Hematopoietic multipotent progenitor cell treated with erythropoietin and hydrocortisone succinate and interleukin-3 and kit ligand, for 6 days (in vitro differentiated cells): ENCODE measurements at places on chromosomes 3 and 15.

DNA sequence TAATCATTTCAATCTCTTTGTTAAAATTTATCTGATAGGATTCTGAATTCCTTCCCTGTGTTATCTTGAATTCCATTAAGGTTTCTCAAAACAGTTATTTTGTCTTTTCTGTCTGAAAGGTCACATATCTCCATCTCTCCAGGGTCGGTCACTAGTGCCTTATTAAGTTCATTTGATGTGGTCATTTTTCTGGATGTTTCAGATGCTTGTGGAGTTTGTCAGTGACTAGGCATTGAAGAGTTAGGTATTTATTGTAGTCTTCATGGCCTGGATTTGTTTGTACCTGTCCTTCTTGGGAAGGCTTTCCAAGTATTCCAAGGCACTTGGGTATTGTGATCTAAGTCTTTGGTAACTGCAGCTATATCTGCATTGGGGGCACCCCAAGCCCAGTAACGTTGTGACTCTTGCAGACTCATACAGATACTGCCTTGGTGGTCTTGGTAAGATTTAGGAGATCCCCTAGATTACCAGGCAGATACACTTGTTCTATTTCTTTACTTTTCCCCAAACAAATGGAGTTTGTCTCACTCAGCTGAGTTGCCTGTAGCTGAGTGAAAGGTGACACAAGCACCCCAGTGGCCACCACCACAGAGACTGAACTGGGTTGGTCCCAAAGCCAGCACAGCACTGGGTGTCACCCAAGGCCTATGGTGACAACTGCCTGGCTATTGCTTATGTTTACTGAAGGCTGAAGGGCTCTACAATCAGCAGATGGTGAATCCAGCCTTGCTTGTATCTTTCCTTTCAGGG is 18.9 kb upstream of the SLC27A2 start:
- no peak for DNase-seq

- peak; percentile 16 for DNase-seq
These were observed 171.4 kb downstream of the NFKBIZ start for GRCh38 chr3:102020735-102021134.

- DNase-seq = no peak
These were observed 201.2 kb downstream of the BCHE start for GRCh38 chr3:165635791-165636683.

DNA sequence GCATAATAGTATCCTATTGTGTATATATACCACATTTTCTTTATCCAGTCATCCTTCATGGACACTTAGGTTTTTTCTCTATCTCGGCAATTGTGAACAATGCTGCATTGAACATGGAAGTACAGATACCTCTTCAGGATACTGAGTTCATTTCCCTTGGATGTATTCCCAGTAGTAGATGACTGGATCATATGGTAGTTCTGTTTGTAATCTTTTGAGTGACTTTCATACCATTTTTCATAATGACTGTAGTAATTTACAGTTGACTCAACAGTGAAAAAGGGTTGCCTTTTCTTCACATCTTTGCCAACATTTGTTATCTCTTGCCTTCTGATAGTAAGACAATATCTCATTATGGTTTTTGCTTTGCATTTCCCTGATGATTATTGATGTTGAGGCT is 21.8 kb downstream of the MYH15 start:
- DNase-seq = no peak

- no peak for DNase-seq
These were observed 299.9 kb downstream of the TBC1D5 start for GRCh38 chr3:17442332-17443049.

GRCh38 chr3:72496051-72496670 is 352.1 kb downstream of the SHQ1 start:
- DNase-seq = peak; percentile 45

DNA sequence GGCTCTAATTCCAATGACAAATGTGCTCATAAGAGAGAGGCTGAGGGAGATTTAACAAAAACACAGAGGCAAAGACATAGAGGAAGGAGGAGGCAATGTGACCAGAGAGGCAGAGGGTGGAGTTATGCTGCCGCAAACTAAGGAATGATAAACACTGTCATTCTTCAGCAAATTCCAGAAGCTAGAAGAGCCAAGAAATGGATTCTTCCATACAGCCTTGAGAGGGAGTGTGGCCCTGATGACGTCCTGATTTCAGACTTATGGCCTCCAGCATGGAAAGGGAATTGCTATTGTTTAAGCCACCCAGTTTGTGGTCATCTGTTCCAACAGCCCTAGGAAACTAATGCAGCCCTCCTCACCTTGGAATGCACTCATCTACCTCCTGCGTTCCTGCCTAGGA is 30.5 kb downstream of the CD47 start:
- DNase-seq = no peak

GRCh38 chr15:48149858-48150257 is 28.2 kb downstream of the MYEF2 start:
- no peak for DNase-seq

- DNase-seq = no peak
These were observed 169.6 kb downstream of the CFAP20DC start for GRCh38 chr3:58880182-58880581.

DNA sequence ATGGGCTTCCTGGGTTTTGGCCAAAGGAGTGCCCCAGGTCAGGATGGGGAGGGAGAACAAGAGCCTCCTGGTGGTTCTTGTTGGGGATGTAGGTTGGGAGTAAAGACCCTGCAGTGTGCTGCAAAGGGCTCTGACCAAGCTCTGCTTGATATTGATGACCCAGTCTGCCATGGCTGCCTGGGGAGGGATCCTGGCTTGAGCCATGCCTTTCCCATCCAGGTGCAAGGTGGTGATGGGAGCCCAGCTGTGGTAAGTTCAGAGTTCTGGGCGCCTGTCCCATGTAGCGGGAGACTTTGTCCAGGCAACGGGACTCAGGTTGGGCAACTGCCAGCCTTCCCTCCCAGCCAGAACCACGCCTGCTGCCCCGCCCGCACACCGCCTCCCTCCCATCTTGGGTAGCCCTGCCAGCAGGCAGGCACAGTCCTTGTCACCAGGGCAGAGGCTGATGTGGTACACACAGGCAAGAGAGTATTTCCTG is 2.6 kb downstream of the GNAI2 start:
- peak; percentile 87 for DNase-seq

- peak; percentile 84 for DNase-seq
These were observed 160.9 kb downstream of the SMAD6 start for GRCh38 chr15:66862940-66863335.

DNA sequence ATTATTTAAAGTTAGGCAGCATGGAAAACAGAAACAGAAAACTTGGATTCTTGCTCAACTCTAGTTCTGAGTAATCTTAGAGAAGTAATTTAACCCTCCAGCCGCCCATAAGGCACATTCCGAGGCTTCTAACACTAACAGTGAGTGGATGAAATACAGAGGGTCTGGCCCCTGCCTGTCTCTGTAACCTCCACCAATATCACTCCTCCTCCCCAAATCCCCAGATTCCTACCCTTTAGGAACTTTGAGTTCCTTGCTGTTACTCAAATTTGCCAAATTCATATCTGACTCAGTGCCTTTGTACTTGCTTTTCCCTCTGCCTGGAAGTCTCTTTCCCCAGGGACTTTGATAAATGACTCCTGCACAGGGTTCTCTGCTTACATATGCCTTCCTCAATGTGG is 112.5 kb upstream of the TGFBR2 start:
- no peak for DNase-seq

DNA sequence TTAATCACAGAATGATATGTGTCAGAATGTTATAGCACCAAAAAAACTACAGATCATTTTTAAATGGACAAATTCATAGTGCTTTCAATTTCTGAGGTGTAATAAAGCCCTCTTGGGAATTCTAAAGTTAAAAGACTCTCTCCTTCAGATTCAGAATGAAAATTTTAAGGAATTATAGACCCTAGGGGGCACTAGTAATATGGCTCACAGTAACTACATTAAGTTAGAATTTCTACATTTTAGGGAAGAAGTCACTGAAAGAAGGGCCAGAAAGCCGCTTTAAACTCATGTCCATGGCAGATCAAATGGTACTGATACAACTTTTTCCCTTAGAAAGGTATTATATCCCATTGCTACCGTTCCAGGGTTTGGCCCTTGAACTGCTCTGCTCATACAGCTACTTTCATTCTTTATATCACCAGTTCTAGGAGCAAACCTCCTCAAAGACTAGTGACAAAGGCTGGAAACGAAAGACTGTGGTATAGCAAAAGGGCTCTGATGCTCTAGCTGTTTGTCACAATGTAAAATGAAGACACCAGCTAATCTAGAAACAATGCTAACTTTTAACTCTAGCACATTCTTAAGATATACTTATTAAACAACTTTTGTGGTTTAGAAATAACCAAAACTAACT is 18.1 kb downstream of the DAZL start:
- DNase-seq = no peak

- no peak for DNase-seq
These were observed 1.7 kb downstream of the NT5DC2 start for GRCh38 chr3:52531860-52532516.

DNA sequence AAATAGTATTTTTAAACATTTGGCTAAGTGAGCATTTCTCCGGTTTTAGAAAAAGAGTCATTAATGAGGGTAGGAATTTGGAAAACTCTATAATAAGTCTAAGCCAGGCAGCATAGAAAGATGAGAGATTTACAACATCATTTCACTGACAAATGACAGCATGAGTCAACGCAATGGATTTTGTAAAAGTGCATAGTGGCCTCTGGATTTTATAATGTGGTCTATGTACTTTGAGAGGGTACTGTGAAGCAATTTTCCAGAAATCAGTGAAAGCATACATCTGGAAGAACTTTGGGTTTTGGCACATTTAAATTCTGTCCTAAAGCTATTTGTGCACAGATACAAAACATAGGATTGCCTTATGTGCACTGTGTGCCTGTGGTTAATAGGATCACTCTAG is 130.8 kb upstream of the CCNL1 start:
- DNase-seq = no peak

GRCh38 chr3:195005759-195006510 is 265.0 kb downstream of the XXYLT1 start:
- no peak for DNase-seq

GRCh38 chr3:153601374-153601853 is 439.4 kb downstream of the RAP2B start:
- DNase-seq = no peak

GRCh38 chr15:62792986-62793751 is 249.4 kb upstream of the TPM1 start:
- no peak for DNase-seq

DNA sequence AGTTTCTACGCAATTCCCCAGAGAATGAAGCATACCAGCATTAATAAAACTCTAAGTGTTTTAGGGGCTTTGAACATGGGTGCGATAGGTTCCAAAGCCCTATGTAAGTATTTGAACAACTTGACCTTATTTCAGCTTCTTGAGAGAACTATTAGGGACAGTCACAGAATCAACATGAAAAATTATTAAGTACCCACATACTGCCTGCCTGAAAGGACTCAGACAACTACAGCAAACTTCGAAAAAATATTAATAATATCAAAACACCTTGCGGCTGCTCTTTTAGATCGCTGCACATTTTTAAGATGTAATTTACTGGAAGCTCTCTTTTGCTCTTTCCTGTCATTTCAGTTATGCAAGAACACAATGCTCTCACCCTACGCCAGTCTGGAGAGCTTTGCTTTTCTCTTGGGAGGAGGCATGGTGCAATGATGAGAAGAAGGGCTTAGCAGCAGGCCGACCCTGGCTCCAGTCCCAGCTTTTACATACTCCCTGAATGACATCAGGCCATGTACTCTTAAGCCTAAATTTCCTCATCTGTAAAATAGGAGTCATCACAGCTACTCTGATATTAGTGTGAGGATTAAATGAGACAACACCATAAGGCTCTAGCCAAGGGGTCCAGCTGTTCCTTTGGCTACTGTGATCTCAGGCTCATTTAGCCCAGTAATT is 640.7 kb downstream of the FHIT start:
- DNase-seq = no peak

DNA sequence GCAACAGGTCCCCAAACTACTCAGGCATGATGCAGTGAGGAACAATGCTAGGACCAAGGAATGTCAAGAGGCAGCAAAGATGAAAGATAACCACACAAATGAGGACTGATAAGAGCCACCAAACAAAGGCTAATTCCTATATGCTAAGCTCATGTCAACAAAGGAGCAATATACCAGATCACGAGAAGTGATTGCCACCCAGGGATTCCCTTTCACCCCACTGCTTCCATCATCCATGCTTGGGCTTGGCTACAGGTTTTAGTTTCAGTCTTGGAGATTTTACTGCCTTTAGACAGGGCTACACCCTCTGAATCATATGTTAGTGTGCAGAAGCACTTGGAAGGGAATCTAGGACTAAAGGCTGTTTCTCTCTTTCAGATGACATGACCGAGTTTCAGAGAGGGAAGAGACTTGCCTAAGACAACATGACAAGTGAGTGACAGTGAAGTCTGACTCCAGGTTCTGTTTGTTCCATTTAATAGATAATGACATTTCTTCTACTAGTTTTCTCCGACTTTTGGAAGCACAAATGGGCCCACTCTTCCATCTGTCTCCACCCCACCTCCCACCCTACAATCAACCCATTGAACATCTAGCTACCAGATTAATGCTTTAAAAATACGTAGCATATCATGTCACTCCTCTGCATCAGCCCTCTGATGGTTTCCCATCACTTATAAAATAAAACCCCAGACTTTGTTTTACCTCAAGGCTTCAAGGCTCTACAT is 173.5 kb upstream of the LRRN1 start:
- DNase-seq = no peak

- no peak for DNase-seq
These were observed 9.6 kb downstream of the AMIGO3 start for GRCh38 chr3:49709852-49710251.

DNA sequence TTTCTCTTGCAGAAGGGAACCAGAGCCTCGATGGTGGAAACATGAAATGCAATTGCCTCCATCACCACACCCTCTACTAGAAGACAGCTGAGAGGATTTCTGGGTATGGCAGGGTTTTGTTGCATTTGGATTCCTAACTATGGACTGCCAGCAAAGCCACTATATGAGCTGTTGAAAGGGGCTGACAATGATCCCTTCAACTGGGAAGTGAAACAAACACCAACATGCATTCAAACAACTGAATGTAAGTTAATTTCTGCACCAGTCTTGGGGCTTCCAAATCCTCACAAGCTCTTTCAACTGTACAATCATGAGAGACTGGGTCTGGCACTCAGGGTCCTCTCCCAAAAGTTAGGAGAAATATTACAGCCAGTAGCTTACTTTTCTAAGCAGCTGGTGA is 116.7 kb upstream of the PLCL2 start:
- DNase-seq = no peak

- no peak for DNase-seq
These were observed 47.4 kb upstream of the PSMD6 start for GRCh38 chr3:64070704-64071103.

- DNase-seq = no peak
These were observed 208.7 kb downstream of the ZPLD1 start for GRCh38 chr3:102643546-102643945.

DNA sequence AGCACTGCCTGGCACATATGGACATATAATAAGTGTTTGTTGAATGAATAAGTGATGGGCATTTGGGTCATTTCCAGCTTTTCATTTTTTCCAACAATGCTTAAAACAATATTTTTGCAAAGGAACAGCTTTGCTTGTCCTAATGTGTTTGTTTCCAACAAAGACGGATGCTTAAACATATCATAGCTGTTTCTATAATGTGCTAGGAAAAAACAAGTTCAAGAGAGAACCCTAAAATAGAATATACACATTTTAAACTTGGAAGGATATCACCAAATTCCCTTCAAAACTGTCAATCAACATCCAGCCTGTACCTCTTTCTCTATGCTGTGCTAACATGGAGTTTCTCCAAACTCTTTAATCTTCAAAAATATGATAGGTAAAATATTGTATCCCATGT is 224.5 kb upstream of the WNT5A start:
- DNase-seq = no peak
